ENCODE measurements at places on chromosomes 3 and 15. TPM values are rescaled to one million over a fixed set of nuclear protein-coding genes. Genes with fewer than 3 reads are reported as not detected.

GRCh38 chr3:152874896-152875749 lies 40.2 kb downstream of the P2RY1 start:
- DNase-seq, result no peak
- H3K4me3 ChIP-seq, result no peak overlapping the region
- no peaks in the 10 kb centered on the region for H3K27me3 ChIP-seq

DNA sequence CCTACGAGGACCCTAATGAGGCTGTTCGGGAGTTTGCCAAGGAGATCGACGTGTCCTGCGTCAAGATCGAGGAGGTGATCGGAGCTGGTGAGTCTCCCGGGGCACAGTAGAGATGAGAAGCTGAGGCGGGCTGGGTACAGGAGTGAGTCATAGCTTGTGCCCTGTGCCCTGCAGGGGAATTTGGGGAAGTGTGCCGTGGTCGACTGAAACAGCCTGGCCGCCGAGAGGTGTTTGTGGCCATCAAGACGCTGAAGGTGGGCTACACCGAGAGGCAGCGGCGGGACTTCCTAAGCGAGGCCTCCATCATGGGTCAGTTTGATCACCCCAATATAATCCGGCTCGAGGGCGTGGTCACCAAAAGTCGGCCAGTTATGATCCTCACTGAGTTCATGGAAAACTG lies 17.9 kb downstream of the EPHB3 start:
- H3K36me3 ChIP-seq, result no peaks in the 10 kb centered on the region
- no peaks in the 10 kb centered on the region for H3K27me3 ChIP-seq
- H3K4me1 ChIP-seq, result peaks cover 4% of the 10 kb centered on the region
- no peak overlapping the region for H3K27ac ChIP-seq

DNA sequence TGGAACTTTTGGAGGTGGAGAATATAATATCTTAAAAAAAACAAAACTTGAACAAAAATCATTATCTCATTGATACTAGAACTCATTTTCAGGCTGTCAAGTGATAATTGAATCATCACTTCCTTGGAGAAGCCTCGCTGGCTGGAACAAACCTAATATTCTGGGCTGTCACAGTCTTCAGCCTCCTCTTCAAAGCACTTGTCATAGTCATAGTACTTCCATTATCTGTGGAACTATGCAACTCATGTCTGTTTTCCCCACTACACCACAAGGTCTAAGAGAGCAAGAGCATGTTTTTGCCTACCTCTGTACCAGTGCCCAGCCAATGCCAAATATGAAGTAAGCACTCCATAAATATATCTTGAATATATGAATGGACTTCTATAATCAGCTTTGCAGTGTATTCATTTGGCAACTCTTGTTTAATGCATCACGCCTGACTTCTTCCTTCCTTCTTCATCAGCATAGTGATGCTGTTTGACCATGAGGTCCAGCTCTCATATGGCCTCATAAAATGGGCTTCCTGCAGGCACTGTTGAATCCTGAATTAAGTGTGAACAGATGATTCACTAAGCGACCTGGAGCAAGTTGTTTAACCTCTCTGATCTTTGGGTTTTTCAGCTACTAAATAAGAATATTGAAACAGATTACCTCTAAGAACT lies 86.6 kb upstream of the SNRK start:
- H3K4me1 ChIP-seq, result no peaks in the 10 kb centered on the region
- H3K27me3 ChIP-seq, result peaks cover 9% of the 10 kb centered on the region
- DNase-seq, result no peak
- no peaks in the 10 kb centered on the region for H3K36me3 ChIP-seq
- no peak overlapping the region for H3K4me3 ChIP-seq

- H3K36me3 ChIP-seq, result no peaks in the 10 kb centered on the region
- H3K27ac ChIP-seq, result no peak overlapping the region
- no peak overlapping the region for H3K4me3 ChIP-seq
- DNase-seq, result no peak
- H3K4me1 ChIP-seq, result peaks cover 57% of the 10 kb centered on the region
- H3K27me3 ChIP-seq, result no peaks in the 10 kb centered on the region
Observed at GRCh38 chr3:170730071-170730812, 139.8 kb downstream of the RPL22L1 start.

GRCh38 chr3:37190667-37191066 lies 16.3 kb upstream of the LRRFIP2 start:
- H3K4me3 ChIP-seq, result no peak overlapping the region
- H3K36me3 ChIP-seq, result no peaks in the 10 kb centered on the region
- no peaks in the 10 kb centered on the region for H3K27me3 ChIP-seq
- no peaks in the 10 kb centered on the region for H3K4me1 ChIP-seq

DNA sequence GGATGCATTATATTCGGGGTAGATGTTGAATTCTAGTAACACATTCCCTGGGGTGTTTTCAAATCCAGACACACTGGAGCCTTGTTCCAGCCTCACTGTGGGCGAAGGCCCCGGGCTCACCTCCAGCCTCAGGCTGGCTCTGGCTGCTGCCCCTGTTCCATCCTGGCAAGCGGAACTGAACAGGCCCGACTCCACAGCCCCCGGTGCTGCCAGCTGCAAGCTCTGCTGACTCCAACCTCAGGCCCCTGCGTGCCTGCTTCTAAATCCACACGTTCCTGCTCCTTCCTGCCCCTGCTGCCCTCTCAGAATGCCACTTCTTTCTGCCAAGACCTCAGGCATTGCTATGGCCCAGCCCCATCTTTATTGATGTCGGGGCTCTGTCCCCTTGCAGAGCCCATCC lies 90.6 kb downstream of the LIPC start:
- DNase-seq, result peak; percentile 42
- H3K27ac ChIP-seq, result peak overlapping the region; percentile 67
- no peaks in the 10 kb centered on the region for H3K27me3 ChIP-seq

The TMEM158 gene
- 24.4 TPM for total RNA-seq

The UNC13C gene
- not detected for total RNA-seq

The CPNE9 gene
- total RNA-seq, result not detected

Data from GM23248 (cell line).